Activated B cell treated with CpG ODN at 0.5 μM for 24 hours (primary cell): ENCODE measurements at places on chromosomes 1 and 21.

- DNase-seq = no peak
- no peak overlapping the region for H3K4me3 ChIP-seq
- no peaks in the 10 kb centered on the region for H3K36me3 ChIP-seq
- H3K4me1 ChIP-seq = no peaks in the 10 kb centered on the region
- H3K27ac ChIP-seq = no peak overlapping the region
Measured at GRCh38 chr1:34066981-34067603, 97.9 kb downstream of the CSMD2 start.

DNA sequence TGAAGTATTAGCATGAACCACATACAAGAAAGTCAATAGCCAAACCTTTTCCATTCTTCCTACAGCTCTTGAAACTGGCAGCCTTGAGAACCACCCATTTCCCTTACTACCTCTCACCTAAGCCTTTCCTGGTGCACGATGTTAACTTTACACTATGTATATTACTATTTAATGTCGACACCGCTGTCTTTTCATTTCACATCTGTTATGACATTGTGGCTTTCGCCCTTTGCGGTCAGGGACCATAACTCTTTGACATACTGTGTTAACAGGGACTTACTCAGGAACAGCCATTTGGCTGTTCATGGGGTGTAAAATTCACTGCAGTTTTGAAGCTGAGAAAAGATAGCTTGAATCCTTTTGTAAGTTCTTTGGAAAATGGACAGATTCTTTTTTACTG lies 21.1 kb upstream of the GPR88 start:
- H3K4me3 ChIP-seq = no peak overlapping the region
- no peak overlapping the region for H3K27ac ChIP-seq
- DNase-seq = no peak
- H3K36me3 ChIP-seq = peaks cover 30% of the 10 kb centered on the region

DNA sequence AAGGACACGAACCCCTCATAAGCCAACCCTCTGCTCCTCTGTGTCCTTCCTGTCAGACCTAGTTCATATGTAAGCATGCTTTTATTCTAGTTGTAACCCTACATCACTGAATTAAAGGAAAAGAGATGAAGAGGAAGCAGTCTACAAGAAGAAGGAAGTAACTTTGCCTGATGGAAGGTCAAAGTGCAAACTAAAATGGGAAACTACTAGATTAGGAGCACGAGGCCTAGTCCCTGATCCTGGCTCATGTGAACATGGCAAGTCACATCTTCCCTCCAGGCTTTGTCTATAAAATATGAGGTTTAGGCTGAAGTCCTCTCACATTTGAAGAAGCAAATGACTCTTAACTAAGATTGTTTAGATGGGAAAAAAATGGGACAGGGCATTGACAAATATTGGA lies 13.2 kb downstream of the ZMYND12 start:
- H3K36me3 ChIP-seq = no peaks in the 10 kb centered on the region
- no peak for DNase-seq
- H3K27me3 ChIP-seq = no peaks in the 10 kb centered on the region
- H3K4me3 ChIP-seq = no peak overlapping the region
- no peaks in the 10 kb centered on the region for H3K4me1 ChIP-seq

GRCh38 chr1:62953633-62954032 lies 169.7 kb downstream of the ATG4C start:
- DNase-seq = no peak
- no peak overlapping the region for H3K27ac ChIP-seq
- H3K36me3 ChIP-seq = no peaks in the 10 kb centered on the region
- no peaks in the 10 kb centered on the region for H3K4me1 ChIP-seq
- no peak overlapping the region for H3K4me3 ChIP-seq
- peaks cover 25% of the 10 kb centered on the region for H3K27me3 ChIP-seq

DNA sequence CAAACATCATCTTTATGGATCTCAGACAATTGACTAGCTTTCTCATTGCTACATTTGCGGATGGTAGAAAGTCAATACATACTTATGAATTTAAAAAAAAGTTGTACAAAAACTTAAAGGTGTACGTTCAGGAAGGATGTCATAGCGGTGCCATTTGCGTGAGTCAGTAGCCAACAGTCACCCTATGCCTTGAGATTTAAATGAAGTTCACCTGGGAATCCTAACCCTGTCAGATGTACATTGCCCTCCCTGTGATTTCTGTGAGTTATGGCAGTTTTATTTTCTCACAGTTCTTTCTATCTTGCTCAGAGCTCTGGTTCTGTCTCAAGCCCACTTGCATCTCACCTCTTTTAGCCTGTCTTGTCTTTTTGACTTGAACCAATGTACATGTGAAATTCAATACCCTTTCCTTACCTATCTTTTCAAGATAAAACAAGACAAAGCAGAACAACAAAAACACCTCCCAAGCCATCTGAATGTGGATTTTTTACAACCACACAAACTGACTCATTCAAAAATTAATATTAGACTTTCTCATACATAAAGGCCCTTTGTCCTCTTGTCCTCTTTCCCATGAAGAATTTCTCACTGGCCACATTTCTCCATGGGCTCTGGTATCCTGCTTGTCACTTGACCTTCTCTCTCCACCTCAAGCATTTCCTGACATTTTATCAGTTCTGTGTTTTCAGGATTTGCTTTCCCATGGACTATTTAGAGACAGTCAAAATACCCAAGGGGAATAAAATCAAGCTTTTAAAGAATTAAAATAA lies 25.3 kb upstream of the ZNF697 start:
- no peak for DNase-seq
- H3K27ac ChIP-seq = no peak overlapping the region
- peaks cover 25% of the 10 kb centered on the region for H3K27me3 ChIP-seq
- peaks cover 6% of the 10 kb centered on the region for H3K4me1 ChIP-seq
- H3K36me3 ChIP-seq = no peaks in the 10 kb centered on the region
- no peak overlapping the region for H3K4me3 ChIP-seq

DNA sequence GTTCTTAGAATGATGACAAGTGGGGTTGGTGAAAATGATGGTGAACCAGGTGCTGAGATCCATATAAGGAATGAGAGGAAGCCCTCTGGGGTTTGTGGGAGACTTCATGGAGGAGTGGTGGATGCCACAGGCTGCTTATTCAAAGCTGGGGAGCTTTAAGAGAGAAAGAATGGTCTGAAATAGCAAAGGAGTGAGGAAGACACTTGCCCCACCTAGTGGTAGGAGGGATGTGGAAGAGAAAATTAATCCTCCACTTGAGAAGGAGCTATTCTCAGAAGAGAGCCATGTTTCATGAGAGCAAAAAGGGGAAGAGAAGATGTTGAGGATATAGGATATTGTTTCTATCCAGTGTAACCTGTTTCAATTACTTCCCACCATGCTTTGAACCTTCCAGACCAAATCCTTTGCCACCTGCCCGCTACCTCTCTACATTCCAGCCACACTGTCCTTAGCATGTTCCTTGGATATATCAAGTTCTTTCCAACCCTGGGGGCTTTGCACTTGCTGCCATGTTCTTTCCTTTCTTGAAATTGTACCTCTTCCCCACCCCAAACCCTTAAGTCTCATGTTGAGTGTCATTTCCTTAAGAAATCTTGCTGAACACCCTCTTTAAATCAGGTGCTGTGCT lies 19.6 kb upstream of the ZNF648 start:
- DNase-seq = no peak
- peaks cover 4% of the 10 kb centered on the region for H3K4me1 ChIP-seq
- H3K36me3 ChIP-seq = no peaks in the 10 kb centered on the region
- no peak overlapping the region for H3K4me3 ChIP-seq
- H3K27me3 ChIP-seq = no peaks in the 10 kb centered on the region
